ENCODE measurements at places on chromosomes 2 and 18. TPM values are rescaled to one million over a fixed set of nuclear protein-coding genes. Genes with fewer than 3 reads are reported as not detected.

RIT2 gene
- not detected for total RNA-seq

GRCh38 chr2:64426183-64426952, 27.6 kb upstream of the LGALSL start:
- no peak for DNase-seq

DNA sequence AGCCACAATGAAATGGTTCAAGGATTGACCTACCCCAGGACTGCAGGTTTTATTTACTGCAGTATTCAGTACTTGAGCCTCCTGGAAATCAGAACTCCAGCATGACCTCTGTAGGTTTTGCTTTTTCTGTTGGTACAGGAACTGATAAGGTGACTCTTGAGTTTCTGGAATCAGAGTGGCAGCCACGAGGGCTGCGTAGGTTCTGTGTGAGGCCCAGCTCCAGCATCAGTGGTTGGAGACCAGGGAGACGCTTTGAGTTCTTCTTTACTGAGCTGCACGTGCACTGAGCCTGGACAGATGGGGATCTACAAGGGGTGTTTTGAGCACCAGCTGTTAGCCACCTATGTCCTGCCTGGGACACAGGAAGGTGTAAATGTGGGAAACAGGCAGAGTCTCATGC, 222.7 kb upstream of the EPAS1 start:
- no peak for DNase-seq

DNA sequence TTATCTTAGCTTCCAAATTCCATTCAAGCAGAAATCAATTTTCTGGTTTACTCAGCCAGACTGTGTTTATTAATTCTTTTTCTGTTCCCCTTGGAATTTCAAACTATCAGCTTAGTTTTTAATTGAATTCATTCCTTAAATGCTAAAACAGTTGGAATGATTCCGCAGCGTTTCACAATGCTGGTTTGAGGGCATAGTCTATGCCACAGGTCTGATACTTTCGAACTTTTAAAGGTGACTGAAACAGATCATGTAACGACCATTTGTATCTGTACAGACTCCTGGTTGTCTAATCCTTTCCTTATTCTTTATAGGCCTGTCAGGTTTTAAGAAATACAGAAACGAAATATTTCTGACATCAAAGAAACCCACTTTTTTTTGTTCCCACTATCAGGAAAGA, 45.4 kb downstream of the STPG4 start:
- no peak for DNase-seq

DNA sequence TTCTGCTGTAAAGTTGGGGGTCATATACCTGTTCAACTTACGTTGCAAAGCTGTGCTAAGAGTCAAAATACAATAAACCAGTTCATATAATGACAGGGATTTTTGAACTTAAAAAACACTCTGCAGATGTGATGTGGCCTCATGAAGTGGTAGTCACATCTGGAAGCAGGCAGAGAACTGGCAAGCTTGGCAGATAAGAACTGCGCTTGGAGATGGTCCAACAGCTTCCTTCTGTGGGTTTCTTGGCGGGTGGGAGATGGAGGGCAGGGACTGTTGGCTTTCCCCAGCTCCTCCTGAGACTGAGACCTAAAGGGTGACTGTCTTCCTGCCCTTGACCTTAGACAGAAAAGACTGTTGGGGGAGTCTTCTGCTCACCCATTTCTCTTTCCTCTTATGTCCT, 140.4 kb downstream of the CTIF start:
- no peak for DNase-seq

GRCh38 chr2:167857416-167857815, 390.0 kb downstream of the STK39 start:
- DNase-seq: no peak

TRIM54 gene
- not detected for total RNA-seq

RBM44 gene
- total RNA-seq: 2.3 TPM

GRCh38 chr2:219829667-219830352, 202.4 kb downstream of the SLC4A3 start:
- no peak for DNase-seq

- no peak for DNase-seq
Observed at GRCh38 chr2:122072666-122073065, 317.2 kb downstream of the TSN start.

CAB39 gene
- total RNA-seq: 102 TPM

- no peak for DNase-seq
Observed at GRCh38 chr2:68740400-68740914, 5.8 kb downstream of the ARHGAP25 start.

DNA sequence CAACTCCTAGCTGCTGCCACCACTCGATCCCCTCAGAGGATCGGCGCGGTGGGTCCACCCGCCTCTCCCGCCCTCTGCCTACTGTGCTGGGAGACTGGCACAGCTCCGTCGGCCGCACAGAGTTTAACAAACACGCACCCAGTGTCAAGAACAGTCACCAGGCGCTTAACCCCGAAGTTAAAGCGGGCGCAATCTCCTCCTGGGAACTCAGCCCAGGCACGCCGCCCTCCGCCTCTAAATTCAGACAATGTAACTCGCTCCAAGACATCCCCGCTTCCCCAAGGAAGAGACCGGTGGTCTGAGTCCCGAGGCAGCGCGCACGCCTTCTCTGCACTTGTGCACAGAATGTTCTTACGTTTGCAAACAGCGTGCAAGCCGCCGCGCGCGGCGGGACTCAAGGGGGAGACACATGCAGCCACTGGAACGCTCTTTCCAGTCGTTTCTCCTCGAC, 533 bp downstream of the CXCR4 start:
- peak; percentile 55 for DNase-seq

All from T-cell (primary cell).